ENCODE measurements at places on chromosomes 6 and 20.
A peak's percentile ranks its signal among the peaks of the same experiment; 100 is the strongest.

- DNase-seq, result no peak
These were observed 69.3 kb downstream of the SYNJ2 start for GRCh38 chr6:158050955-158051354.

DNA sequence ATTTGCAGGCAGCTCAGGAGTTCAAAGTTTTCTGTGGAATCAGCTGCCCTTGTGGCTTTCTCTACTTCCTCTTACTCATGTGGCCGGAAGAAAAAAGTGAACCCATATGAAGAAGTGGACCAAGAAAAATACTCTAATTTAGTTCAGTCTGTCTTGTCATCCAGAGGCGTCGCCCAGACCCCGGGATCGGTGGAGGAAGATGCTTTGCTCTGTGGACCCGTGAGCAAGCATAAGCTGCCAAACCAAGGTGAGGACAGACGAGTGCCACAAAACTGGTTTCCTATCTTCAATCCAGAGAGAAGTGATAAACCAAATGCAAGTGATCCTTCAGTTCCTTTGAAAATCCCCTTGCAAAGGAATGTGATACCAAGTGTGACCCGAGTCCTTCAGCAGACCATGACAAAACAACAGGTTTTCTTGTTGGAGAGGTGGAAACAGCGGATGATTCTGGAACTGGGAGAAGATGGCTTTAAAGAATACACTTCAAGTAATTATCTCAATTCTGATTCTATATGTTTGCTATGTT lies 1.1 kb downstream of the MGME1 start:
- peak; percentile 56 for DNase-seq

DNA sequence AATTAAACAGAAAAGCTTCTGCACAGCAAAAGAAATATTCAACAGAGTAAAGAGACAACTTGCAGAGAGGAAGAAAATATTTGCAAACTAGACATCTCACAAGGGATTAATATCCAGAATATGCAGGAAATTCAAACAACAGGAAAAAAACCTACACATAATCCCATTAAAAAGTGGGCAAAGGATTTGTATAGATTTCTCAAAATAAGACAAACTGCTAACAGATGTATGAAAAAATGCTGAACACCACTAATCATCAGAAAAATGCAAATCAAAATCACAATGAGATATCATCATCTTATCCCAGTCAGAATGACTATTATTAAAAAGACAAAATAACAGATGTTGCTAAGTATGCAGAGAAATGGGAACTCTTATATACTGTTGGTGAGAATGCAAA lies 129.6 kb downstream of the SYNDIG1 start:
- no peak for DNase-seq

GRCh38 chr6:15444081-15444731 lies 198.3 kb downstream of the JARID2 start:
- DNase-seq, result no peak

GRCh38 chr6:103269581-103269980 lies 1590.1 kb downstream of the HACE1 start:
- no peak for DNase-seq
